Stimulated activated CD4-positive, alpha-beta T cell treated with anti-CD3 and anti-CD28 coated beads, TNF-alpha, amount 100 ng/mL, for 4 hours (primary cell): ENCODE measurements at places on chromosomes 11 and 22.

- no peak for DNase-seq
These were observed 5.0 kb upstream of the LRFN4 start for GRCh38 chr11:66851698-66852465.

- DNase-seq = no peak
These were observed 63.8 kb downstream of the ST14 start for GRCh38 chr11:130223291-130223971.

GRCh38 chr11:120830085-120830620 lies 193.7 kb upstream of the TBCEL start:
- DNase-seq = no peak

- DNase-seq = no peak
These were observed 333.9 kb downstream of the METTL15 start for GRCh38 chr11:28442131-28442530.

DNA sequence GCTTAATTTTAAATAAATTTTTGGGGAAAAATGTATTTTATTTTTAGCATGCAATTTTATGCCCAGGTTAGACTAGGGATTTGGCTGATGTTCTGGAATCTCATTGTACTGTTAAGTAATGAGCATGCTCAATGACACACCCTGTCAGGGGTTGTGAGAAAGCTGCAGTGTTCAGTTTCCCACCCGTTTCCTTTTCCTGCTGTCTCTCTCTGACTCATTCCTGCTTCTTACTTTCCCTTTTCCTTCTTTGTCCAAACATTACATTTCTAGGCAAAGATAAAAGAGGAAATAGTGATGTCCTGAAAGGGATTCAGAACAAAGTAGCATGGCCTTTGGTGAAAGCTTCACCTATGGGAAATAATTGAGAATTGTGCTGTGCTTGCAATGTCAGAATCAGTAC lies 22.7 kb downstream of the OOSP3 start:
- DNase-seq = no peak

DNA sequence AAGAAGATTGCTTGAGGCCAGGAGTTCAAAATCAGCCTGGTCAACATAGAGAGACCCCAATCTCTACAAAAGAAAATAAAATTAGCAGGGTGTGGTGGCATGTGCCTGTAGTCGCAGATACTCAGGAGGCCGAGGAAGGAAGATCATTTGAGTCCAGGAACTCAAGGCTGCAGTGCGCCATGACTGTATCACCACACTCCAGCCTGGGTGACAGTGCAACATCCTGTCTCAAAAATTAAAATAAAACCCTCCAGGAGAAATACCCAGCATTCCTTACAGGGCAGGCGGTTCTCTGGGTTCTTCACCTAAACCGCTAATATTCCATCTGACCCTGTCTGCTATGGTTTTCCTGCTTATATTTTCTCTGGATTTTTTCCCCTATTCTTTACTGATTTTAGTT lies 13.5 kb downstream of the TCF20 start:
- no peak for DNase-seq

GRCh38 chr11:13287681-13288080 lies 10.1 kb downstream of the BMAL1 start:
- no peak for DNase-seq

DNA sequence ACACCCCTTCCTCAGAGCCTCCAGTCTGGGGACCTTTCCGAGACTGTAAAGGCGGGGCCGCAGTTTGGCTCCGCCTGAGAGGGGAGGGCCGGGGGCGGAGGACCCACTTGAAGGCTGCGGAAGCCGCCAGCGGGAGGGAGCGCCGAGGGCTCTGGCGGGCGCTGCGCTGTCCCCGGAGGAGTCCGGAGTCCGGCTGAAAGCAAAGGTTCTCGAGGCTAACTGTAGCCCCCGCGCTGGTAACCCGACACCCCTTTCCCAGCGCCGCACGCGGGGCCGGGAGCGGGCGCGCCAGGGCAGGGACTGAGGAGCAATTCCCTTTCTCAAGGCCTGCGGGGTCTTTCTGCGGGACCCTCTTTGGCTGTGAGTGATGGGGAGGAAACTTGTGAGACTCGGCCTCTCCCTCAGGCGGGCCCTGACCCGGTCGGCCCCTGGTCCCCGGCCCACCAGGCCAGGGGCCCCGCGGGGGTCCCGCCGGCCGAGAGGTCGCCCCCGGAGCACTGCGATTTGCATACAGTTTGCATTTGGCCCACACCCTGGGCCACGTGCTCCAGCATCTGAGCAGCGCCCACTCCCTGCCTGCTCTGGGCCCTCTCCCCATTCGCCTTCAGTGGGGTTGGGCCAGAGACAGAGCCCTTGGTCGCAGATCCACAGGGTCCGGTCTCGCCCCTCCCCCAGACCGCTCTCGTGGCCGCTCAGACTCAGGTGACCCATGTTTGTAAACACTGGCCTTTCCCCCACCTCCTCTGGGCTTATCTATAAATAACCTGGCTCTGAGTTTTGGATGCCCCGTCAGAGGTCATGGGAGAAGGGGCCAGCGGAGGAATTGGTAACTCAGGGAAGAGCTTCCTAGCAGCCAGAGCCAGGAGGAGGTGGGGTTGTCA lies 519 bp upstream of the ART5 start:
- peak; percentile 25 for DNase-seq

DNA sequence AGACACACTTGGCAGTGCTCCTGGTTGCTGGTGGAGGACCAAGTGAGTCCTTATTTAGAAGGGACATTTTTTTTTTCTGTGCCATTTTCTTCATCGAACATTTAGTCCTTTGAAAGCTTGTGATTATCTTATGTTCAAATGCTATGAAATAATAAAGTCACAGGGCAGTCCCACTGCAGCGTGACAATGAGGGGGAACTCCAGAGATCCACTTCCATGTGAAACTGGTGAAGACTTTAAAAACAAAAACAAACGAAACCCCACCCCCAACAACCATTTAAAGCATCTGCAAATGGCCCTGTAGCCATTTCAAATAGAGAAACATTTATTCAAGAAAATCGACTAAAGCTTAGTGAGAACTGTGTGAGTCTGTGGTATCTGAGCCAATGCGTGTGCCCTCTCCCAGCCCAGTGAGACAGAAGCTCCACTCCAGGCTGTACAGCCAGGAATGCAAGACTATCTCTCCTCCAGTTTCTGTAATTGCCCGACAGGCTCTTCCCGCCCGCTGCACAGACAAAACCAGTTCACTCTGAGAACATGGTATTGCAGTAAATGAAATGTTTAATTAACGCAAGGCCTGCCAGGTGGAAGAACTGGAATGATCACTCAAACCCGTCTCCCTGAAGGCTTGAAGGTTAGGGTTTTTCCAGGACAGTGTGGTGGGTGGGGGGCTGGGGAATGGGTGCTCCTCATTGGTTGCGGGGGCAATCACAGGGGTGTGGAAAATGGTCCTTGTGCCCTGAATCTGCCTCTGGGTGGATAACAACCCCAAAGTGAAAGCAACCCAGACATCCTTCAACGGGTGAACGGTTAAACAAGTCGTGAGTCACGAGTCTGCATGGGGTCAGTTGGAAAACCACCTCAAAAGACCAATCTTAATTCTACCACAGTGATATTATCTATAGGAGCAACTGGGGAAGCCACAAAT lies 8.4 kb downstream of the KRTAP5-6 start:
- no peak for DNase-seq

DNA sequence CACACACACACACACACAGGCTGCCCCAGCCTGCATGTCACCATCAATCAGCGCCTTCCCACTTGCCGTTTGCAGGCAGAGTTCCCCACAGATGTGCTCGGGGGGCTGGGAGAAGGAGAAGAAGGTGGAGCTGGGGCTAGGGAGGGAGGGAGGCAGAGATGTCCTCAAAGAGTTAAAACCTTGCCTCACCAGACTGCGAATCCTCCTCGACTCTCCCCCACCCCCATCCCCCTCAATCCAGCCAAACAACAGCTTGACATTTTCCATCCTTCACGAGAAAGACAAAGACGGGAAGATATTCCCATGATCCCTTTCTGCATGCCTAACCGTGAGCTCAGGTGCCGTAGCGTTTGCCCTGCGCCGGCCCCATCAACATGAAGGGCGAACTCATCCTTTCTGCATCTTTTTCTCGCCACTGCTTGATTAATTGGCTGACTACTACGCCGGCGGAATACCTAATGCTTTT lies 365.5 kb downstream of the MIAT start:
- no peak for DNase-seq

DNA sequence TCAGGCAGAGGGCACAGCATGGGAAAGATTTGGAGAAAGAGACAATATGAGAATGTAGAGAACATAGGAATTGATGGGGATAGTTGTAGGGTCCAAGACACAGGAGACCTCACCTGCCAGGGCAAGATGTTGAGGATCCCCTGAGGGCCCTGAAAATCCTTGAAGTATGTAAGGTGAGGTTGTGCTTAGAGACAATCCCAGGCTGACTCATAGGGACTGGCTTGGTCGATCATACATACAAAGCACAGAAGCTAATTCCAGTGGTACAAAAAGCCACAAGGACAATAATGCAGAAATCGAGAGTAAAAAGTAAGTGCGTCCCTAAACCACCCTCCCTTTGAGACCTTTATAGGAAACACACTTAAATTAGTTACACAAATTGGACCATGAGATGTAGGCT lies 468.2 kb downstream of the MIAT start:
- DNase-seq = no peak

DNA sequence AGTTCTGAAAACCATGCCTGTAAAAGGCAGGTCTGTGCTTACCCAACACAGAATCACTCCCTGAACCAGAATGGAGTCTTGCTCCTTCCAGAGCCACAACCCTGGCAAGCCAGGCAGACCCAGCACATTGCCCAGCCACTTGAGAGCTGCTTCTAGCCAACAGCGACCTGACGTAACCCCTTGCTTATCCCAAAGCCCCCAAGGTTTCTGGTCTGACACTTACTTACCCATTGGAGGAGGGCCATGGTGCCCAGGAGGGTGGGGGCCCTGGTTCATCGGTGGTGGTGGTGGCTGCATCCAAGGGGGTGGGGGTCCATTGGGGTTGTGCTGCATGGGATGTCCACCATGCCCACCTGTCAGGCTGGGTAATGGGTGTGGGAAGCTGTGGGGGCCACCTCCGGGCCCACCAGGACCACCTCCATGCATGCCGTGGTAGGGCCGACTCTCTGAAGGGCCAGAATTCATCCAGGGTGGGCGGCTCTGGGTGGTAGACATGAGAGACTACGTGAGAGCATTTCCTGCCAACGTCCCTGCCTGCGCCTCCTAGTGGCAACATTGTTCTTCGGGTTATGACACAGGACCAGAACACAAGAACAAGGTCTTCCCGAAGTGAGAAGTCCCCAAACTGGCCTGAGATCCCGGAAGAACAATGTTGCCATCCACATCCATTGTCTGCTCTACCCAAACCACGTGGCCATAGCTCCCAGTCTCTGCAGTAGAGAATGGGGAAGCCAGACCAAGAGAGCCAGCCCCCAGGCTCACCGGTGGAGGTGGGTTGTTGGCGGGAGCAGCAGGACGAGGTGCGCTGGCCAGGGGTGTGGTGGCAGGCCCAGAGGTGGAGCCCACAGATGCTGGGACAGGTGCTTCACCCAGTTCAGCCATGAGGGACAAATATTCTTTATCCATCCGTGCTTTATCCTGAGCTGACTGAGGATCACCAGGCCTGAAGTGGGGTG lies 7.8 kb upstream of the PYGM start:
- peak; percentile 49 for DNase-seq

DNA sequence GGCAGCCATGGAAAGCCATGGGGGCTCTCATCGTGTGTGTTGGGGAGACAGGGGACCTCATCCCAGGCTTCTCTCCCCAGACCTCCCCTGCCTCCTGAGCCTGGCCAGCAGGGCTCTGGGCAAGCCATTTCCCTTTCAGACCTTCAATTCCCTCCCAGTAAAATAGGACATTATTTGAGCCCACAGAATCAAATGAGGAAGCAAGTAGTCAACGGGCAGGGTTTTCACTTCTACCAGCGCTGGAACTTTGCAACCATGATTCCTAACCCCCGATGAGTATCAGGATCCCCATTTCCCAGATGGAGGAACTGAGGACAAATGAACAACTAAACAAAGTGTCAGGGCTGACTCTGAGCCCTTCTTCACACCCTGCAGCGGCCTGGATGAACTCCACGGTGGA lies 48.9 kb upstream of the TCF20 start:
- DNase-seq = no peak

- no peak for DNase-seq
These were observed 37.8 kb downstream of the ARL14EP start for GRCh38 chr11:30360741-30361140.

- DNase-seq = no peak
These were observed 118.3 kb downstream of the CD44 start for GRCh38 chr11:35257281-35257680.

DNA sequence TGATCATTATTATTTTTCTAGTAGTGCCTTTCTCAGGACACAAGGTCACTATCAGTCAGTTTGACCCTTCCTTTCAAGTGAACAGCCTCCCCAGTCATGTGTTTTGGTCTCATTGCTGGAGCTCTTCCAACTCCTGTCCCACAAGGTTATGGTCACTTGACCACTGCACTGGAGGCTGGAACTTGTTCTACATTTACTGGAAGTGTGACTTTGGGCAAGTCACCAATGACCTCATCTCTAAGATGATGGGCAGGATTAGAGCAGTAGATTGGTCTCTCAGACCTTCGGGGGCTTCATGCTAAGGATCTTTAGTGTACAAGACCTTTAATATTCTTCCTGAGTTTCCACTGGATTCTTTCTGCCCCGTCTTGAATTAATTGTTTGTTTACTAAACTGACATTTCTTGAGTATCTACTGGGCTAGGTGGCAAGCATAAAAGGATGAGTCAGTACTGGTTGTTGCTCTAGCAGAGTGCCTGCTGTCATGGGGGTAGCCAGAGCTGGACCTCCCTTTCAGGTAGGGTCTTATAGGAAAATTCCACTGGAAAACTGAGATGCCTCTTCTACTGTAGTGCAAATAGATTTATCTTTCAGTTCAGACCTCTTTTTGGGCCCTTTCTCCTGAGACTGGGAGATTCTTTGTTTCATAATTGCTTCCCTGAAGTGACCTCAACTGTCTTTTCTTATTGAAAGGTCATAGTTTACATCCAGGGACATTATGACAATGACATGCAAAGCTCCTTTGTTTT lies 106.8 kb downstream of the GRAMD1B start:
- no peak for DNase-seq

DNA sequence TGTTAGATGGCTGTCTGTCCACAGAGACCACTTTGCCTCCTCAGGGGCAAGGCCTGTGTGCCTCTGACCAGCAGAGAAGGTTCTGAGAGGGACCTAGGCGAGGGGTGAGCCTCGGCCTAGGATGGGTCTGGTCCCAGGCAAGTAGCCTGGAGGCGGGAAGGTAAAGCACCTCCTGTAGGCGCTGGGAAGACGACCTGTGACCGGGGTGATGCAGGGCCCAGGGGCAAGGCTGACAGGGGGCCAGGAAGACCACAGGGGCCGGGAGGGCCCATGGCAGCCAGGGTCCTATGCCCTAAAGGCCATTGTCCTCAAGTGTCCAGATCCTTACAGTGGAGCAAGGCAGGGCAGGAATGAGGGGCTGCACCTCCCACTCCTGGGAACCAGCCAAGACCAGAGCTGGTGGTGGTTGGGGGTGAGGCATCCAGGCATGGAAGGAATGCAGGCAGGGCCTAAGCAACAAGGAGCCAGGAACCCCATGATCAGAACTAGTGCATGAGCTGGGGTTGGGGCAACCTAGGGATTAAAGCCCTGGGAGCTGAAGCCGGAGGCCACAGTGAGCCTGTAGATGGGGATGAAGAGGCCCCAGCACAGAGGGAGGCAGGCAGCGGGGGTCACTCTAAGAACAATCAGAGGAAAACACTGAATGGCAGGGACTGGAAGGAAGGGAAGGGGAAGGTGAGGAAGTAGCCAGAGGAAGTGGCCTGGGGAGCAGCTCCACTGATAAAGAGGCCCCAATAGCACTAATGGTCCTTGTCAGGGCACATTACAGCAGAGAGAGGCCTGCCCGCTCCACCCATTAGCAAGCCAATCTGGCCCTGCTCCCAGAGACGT lies 32.9 kb upstream of the KLHL35 start:
- DNase-seq = no peak

- DNase-seq = no peak
These were observed 1.4 kb downstream of the ARHGAP20 start for GRCh38 chr11:110710628-110711381.

GRCh38 chr11:128482512-128483191 lies 104.7 kb downstream of the ETS1 start:
- no peak for DNase-seq
